ENCODE measurements at places on chromosomes 4 and X.

- no peak for DNase-seq
Measured at GRCh38 chr4:97105347-97106099, 1037.8 kb downstream of the STPG2 start.

GRCh38 chrX:42577936-42578470, 200.0 kb downstream of the PPP1R2C start:
- no peak for DNase-seq

DNA sequence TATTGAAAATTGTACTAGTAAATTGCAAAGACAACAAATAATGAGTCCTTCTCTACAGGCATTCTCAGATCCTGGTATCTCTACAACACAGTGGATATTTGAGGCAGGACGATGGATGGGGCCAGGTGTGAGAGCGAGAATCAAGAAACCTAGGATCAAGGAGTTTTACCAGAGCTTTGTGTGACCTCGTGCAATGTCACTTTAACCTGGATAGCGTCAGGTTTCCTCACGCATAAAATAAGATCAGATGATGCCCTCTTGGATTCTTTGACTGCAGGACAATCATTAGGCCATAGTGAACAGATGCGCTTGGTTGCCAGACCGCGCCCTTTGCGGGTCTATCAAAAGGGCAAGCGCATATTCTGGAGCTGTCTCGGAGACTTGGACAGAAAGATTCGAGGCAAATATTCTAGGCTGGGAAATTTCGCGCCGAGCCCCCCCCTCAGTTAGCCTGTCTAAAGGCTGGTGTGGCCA, 66.6 kb downstream of the FBXO8 start:
- DNase-seq = no peak

- no peak for DNase-seq
Measured at GRCh38 chr4:169315530-169316343, 45.0 kb upstream of the SH3RF1 start.

GRCh38 chr4:8457646-8458252, 17.2 kb downstream of the TRMT44 start:
- DNase-seq = no peak

DNA sequence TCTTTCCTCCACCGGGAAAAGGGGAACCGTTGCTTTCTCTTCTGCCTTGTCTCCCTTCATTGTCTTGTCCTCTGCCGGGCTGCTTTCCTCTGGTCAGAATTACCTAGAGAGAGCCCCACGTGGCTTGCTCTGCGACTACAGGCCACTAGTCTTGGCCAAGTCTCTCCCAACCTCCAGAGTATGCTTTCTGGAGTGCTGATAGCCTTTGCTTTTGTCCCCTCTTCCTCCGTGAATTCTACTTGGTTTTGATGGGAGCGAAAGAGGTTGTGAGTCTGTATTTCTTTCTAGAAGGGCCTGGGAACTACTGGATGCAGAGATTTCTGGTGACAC, 5.3 kb upstream of the POU4F2 start:
- DNase-seq = no peak

DNA sequence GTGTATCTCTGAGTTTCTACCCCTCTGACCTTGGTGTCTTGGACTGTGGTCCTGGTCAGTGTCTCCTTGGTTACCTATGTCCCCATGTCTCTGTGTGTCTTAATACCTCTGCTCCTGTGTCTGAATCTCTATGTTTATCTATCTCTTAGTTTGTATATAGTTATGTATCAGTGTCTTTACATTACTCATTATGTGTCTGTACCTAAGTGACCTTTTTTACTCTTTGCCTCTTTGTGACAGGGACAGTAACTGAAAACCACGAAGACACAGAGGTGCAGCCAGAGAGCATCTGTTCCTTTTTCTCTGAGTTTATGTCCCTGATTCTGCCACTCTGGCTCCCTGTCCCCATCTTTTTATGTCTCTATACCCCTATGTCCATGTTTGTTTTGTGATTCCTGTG, 49.4 kb downstream of the ITIH6 start:
- no peak for DNase-seq

DNA sequence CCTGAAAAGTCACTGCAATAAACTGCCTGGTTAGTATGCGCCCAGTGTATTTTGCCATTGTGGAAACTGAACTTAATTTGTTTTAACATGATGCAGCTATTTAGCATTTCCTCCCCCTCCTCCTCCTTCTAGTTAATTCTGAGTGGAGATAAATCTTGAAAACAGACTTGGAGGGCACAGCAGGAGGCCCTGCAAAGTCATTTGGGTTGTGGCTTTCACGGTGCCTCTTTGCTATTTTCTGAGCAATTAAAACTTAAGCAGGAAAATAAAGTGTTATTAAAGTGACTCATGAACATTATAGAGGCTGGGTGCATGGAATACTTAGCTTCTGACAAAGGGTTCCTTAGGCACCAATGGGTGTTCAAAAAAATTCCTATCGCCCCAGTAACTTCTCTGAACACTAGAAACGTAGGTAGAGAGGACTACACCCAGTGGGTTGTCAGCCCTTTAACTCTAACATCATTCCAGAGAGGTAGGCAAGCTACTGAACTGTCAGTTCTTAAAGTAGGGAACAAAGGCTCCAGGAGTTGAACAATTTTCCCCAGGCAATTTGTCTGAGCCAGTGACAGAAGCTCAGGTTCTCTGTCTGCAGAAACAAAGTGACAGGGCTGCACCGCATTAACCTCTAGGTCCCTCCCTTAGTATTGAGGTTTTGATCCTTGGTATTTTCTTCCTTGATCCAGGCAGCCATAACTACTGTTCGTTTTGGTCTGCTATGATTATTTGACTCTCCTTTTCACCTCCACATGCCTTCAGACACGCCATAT, 158.3 kb upstream of the KIT start:
- no peak for DNase-seq

GRCh38 chrX:39903937-39904336, 193.8 kb downstream of the BCOR start:
- DNase-seq = no peak

GRCh38 chr4:17544831-17545234, 29.9 kb downstream of the CLRN2 start:
- DNase-seq = no peak

DNA sequence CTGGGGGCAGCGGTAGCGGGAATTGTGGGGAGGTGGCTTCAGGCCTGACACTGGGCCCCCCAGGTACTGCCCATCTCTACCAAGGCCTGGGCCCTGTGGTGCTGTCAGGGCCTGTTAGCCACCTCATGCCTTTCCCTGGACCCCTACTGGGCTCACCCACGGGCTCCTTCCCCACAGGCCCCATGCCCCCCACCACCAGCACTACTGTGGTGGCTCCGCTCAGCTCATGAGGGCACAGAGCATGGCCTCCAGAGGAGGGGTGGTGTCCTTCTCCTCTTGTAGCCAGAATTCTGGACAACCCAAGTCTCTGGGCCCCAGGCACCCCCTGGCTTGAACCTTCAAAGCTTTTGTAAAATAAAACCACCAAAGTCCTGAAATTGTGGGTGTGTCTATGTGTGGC, 7.5 kb downstream of the GATA1 start:
- DNase-seq = no peak

DNA sequence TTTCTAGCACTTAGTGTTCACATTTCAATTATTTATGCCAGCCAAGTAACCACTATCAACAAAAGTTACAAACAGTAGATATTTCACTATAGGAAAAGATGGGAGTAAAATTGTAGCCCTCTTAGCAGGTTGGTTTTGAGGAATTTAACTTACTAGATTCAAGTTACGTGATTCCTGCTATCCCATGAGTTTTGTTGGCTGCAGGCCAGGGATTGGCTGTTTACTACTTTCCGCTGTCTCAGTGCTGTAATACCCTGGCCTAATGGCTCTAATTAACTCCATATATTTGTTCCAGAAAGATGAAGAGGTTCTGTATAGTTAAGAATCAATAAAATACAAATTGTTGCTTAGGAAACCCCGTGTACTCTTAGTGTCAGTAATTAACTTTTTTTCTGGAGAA, 55.5 kb upstream of the MAGED1 start:
- DNase-seq = no peak

DNA sequence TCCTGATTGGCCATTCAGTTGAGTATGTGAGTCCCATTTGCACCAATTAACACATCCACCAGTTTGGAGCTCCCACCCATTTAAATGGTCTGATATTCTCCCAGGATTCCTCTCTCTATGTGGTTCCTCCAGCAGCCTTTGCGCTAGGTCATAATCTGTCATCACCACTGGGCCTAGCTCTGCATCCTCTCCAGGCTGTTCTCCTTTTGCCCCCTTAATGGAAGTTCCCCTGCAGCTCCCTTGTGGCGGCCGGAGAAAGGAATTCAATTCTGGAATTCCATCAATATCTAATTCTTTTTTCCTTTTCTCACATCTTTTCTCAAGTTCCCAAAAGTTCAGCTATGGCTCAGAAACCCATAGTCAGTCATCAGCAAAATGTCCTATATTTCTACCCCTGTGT, 2184.4 kb upstream of the AGA start:
- DNase-seq = no peak

GRCh38 chr4:141375855-141376254, 155.2 kb downstream of the ZNF330 start:
- DNase-seq = no peak

DNA sequence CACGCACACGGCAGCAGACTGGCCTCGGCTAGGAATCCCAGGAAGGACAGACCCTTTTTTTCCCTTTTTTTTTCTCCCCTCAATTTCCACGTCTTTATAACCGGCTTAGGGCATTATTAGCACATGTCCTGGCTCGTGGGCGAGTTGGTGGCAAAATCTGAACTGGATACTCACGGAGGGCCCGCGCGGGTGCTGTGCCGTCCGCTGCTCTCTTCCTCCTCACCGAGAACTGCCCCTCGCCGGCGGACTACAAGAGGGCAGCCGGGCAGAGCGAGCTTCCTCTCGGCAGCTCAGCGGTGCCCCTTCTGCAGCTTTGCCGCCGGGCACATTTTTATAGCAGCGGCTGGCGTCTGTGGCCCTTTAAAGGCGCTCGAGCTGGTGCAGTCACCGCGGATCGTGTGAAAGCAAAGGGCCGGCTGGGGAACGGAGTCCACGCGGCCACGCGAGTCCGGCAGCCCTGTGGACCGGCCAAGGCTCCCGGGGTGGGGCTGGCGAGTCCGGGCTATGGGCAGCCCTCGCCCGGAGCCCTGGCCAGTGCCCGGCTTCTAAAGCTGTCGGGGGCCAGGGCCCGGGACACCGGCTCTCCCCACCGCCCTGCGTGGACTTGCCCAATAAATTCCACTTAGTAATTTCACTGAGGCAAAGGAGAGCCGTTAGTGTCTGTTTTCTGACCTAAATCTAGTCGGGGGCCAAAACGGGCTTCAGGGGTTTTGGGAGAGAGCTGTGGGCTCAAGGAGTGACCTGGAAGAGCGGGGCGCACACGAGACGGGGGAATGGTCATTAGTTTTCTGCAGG, 1.3 kb upstream of the CITED1 start:
- DNase-seq = peak; percentile 10

- DNase-seq = no peak
Measured at GRCh38 chrX:43224496-43224895, 431.6 kb upstream of the MAOA start.

DNA sequence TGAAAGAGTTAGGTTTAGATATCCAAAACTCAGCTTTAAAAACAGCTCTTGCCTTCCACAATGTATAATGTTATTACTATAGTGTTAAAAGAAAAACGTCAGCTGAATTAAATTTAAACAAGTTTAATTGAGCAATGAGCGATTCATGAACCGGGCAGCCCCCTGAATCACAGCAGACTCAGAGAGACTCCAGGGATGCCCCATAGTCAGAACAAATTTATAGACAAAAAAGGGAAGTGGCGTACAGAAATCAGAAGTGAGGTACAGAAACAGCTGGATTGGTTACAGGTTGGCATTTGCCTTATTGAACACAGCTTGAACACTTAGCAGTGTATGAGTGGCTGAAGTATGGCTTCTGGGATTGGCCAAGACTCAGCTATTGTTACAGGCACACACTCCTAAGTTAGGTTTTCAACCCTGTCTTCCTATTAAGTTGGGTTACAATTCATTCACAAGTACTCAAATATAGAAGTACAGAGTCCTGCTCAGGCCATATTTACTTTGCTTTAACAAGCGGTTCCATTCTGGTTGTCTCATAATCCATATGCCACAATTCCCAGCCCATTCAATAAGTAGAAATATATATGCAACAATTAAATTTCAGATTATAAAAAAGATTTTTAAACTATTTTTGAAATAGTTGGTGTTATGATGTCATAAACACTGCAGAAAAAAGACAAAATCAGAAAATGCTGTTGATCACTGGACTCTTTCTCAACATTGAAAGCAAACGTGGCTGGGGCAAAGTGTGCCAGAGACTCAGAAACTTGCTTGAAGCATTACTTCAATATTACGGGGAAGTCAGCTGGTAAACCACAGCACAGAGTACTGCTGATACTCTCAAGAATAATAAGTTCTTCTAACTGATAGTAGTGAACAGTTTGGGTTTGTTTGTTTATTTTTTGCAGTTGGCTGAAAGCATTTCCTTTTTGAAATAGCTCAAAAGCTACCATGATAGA, 459.7 kb downstream of the RAB28 start:
- DNase-seq = no peak

- no peak for DNase-seq
Measured at GRCh38 chr4:38930707-38931106, 63.1 kb downstream of the FAM114A1 start.

DNA sequence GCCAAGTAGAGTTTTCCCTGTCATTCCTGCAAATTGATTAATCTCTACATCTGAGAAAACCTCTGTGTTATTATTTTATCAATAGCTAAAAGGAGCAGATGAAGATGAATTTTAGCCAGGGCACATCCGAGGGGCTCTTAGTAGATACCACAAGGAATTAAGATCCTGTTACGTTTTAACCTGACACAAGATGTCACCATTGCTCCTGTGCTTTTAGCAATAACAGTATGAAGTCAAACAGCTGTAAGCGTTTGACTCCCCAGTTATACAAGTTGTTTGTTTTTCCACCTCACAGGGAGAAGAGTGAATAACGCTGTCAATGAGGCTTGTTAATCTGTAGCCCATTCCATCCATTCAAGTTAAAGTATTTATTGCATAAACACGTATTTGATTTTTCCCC, 76.0 kb upstream of the AP1S2 start:
- no peak for DNase-seq

GRCh38 chrX:9293903-9294302, 171.0 kb upstream of the TBL1X start:
- DNase-seq = no peak

GRCh38 chrX:111123125-111123524, 27.1 kb downstream of the PAK3 start:
- no peak for DNase-seq

DNA sequence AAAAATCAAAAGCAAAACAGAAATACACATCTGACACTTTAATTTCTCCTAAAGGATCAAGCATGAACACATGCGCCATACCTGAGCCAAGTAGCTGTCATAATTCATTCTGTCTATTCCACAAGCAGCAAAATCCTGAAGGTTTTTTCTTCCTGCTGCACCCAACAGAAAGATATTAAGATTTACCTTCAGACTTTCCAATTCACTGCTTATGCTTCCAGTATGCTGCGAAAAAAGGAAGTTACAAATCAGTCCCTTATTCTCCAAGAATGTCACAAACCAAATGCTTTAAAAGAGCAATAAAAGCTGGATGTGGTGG, 29.2 kb upstream of the FGFBP2 start:
- DNase-seq = no peak

DNA sequence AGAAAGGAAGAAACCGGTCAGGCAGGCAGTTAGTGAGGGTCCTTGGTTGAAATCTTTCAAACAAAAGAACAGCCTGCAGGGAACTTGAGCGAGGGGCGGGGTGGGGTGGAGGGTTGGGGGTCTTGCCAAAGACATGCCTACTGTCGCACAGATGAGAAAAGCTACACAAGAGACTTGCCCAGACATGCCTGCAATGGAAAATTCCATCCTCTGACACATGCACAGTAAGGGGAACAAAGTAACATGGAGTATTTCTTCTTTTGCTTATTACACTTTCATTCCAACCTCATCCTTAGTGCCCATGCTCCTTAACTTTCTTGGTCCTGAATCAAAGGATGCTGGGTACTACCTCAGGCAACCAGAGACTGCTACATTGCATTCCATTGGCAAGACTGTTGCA, 1491.2 kb downstream of the STIM2 start:
- no peak for DNase-seq
